Fibroblast of skin of scalp (primary cell): ENCODE measurements at places on chromosomes 13 and 19.

DNA sequence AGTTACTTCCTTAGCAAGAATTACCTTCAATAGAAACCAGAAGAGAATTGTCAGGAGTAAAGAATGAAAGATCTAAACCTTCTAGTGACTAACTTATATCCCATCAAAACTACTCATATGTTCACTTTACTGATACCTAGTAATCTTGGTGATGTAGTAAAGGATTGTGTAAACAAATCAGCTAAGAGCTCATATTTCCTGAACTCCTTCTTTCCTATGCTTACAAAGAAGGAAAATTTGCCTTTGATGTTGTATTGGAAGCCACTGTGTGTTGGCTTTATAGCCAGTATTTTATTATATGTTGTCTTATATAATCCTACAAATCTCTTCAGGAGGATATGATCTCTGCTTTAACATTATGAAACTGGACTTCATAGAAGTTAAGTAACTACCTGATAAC, 671.0 kb downstream of the PCDH9 start:
- no peak for DNase-seq

DNA sequence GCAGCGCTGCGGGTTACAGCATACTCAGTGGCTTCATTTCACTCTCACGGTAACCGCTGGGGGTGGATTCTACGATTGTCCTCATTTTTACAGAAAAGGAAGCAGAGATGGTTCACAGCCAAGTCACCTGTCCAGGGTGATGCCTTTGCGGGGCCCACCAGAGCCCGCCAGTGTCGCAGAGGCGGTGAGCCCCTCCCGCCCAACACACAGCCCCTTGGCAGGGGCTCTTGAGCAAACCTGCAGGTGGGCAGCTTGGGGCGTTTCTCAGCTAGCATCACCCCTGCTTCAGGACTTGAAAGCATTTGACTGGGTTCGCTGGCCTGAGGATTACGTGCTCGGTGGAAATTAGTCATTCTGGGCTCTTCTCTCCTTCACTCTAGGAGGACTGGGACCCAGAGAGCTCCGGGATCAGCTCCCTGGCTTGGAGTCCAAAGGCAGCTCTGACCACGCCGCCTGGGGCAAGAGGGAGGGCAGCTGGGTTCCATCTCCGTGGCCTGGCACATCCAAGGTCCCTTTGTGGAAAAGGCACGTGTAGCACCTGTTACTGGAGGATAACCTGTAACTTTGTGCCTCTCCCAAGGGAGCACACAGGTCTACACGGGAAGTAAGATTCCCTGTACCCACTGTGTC, 62.5 kb upstream of the F7 start:
- no peak for DNase-seq

- no peak for DNase-seq
These were observed 19.2 kb downstream of the CEACAM6 start for GRCh38 chr19:41774515-41774980.

DNA sequence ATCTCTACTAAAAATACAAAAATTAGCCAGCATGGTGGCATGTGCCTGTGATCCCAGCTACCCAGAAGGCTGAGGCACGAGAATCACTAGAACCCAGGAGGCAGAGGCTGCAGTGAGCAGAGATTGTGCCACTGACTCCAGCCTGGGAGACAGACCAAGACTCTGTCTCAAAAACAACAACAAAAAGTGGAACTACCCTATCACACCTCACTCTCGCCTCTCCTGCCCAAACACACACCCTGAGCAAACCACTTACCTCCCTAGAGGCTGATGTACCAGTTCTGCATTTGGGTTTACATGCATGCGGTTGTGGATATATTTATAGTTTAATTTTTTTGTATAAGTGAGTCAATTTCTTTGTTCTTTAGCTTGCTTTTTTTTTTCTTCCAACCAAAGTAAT, 7.7 kb upstream of the PTOV1 start:
- DNase-seq = no peak

DNA sequence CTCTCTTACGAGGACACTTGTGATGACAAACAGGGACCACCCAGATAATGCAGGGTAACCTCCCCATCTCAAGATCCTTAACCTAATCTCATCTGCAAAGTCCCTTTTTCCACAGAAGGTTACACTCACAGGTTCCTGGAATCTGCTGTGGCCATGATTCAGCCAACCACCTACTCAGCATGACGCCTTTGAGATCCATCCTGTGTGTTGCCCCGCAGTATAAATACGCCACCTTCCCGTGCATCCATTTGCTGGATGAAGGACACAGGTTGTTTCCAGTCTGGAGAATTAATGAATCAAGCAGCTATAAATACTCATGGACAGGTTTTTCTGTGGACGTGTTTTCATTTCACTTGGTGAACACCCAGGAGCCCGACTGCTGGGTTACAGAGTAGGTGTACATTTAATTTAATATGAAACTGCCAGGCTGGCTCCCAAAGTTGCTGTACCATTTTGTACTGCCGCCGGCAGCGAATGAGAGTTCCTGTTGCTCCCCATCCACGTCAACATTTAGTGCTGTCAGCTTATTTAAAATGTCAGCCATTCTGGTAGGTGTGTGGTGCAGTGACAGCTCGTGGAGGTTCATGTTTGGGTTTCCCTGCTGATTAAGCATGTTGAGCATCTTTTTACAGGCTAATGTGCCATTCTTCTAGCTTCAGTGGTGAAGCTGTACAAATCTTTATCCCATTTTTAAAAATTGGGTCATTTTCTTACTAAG, 40.2 kb downstream of the ELL start:
- DNase-seq = no peak

DNA sequence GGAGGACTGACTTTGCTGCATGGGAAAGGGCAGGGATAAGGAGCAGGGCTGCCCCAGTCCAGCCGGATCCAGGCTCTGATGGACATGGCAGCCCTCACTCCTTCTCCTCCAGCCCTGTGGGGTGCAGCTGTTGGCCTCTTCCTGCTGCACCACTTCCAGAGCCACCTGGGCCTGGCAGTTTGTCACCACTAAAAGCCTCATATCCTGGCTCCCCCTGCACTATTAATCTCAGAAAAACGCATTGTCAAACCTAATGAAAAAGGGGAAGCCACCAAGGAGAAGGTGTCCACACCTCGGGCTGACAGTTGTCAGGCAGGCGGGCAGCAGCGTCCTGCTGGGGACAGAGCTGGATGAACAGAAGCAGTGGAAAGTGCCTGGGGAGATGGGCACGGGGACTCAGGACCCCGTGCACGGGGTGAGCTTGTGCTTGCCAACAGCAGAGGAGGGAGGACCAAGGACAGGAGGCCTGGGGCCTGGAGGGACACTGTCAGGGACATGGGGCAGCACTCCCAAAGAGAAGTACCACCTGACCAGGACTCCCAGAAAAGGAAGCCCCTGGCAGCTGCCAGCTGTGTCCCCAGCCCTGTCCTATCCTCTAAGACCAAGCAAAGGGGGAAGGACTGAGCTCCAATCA, 151.1 kb upstream of the TSHZ3 start:
- no peak for DNase-seq

GRCh38 chr13:73972545-73972944, 161.7 kb downstream of the KLF12 start:
- no peak for DNase-seq

GRCh38 chr19:19631346-19631745, 3.3 kb upstream of the LPAR2 start:
- DNase-seq = no peak

DNA sequence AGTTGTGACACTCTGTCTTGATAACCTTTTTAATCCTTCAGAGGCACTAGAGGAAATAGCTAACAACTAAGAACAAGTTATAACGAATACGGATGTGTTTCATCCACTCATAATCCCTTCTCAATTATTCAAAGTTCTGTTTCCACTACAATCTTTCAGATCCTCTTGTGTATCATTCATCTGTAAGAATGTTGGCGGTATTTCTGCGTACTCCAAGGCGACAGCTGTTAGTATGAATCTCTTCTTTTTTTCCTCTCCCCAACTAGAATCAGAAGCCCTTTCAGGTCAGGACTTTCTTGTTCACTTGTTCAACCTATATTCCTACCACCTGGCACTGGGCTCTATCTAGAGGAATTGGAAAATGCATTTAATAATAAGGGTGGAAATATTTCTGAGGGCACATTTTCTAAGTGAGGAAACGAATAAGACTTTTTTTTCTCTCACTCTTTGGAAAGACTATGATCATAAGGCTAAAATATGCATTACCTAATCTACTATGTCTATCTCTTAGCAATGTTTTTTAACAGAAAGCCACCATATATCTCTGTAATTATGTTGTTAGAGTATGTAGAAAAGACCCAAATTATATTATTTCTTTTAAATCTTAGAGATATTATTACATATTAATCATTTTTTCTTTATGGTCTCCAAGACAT, 492.9 kb downstream of the PCDH20 start:
- DNase-seq = no peak

DNA sequence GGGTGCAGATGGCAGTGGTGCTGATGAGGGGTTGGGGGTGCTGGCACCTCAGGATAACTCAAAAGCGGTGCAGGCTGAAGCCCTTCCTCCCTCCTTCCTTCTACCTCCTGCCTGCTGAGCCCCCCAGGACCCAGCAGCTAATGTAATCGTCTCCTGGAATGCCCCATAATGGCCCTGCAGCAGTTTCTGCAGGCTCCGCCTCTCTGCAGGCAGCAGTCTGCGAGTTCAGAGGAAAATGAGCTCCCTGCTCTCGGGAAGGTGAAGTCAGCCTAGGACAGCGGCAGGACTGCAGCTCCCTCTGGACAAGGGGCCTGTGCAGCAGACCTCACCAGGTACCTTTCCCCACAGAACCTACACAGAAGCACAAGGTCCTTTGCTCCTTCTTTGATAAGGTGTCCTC, 130.9 kb downstream of the ZDHHC20 start:
- DNase-seq = no peak

DNA sequence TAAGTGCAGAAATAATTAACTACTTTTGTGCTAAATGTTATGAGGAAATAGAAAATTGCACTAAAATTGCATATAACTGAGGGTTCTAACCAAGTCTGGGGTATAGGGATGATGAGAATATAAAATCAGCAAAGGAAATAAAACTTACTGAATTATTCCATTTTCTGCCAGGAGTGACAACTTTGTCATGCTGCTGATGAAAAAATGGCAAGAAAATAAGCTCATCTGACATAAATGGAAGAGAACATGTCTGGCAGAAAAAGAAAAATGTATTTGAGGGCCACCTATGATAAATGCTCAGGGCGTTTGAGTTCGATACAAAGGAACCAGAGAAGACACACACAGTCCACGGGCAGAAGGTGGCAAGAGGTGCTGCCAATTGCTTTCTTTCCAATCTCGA, 78.2 kb downstream of the LHFPL6 start:
- DNase-seq = no peak

GRCh38 chr13:113210833-113211232, 1.4 kb downstream of the CUL4A start:
- no peak for DNase-seq

DNA sequence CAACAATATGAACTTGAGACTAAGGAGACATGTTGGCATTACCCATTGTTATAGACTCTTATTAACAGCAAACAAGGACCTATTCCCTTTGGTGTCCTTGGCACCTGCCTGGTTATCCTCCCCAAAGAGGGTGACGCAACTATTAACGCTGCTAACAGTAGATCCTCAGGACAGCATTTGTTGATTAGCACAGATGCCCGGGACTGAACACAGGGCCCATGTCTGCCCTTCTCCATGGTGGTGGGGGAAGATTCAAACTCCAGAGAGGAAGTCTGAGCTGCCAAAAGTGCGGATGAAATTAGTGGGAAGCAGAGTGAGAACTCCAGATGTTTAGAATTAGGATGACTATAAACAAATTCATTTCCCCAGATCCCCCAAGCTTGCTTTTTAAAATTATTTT, 101.2 kb upstream of the RAP2A start:
- no peak for DNase-seq

- DNase-seq = no peak
These were observed 48.3 kb upstream of the ATP11A start for GRCh38 chr13:112641456-112642089.
